Activated T-helper 1 cell treated with anti-CD3 and anti-CD28 coated beads, Interleukin-2, amount 50 U/mL, for 16 hours (primary cell): ENCODE measurements at places on chromosomes 13 and 19.
A peak's percentile ranks its signal among the peaks of the same experiment; 100 is the strongest.

DNA sequence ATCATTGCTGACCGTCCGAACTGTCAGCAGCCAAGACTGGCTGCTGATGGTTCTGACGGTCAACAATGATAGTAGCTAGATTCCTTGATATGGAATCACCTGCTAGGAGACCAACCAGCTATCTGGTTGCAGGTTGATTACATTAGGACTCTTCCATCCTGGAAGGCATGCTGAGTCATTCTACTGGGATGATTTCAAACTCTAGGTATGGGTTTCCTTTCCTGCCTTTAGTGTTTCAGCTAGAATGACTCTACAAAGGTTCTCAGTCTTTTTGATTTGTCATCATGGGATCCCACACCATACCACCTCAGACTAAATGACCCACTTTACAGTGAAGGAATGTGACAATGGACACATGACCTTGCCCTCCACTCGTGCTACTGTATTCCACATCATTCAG, 138.1 kb upstream of the KL start:
- no peak for DNase-seq

DNA sequence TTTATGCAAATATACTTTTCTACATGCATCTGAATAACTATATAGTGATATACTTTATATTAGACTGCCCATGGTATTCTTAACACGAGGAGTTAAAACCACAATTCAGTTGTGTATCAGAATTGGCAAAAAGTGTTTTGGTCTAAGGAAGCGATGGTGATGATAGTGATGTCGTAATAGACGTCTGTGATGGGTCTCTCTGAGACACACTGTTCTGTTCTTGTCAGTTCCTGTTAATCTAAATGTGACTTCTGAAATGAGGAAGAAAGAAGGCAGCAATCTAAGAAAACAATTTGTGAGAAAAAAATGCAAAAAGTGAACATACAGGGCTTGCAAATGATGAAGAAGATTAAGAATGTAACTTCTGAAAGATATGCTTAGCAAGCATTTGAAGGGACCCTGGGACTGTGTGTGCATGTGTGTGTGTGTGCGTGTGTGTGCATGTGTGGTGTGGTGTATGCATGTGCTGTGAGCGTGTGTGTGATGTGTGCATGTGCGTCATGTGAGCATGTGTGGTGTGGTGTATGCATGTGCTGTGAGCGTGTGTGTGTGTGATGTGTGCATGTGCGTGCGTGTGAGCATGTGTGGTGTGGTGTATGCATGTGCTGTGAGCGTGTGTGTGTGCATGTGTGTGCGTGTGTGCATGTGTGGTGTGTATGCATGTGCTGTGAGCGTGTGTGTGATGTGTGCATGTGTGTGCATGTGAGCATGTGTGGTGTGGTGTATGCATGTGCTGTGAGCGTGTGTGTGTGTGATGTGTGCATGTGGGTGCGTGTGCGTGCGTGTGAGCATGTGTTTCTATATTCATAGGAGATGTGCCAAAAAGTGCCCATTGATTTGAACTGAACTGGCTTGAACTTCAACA, 131.8 kb downstream of the IRS2 start:
- DNase-seq: no peak

GRCh38 chr13:100357764-100358163, 230.8 kb downstream of the GGACT start:
- DNase-seq: no peak

GRCh38 chr19:29187676-29188075, 25.3 kb downstream of the UQCRFS1 start:
- DNase-seq: no peak

DNA sequence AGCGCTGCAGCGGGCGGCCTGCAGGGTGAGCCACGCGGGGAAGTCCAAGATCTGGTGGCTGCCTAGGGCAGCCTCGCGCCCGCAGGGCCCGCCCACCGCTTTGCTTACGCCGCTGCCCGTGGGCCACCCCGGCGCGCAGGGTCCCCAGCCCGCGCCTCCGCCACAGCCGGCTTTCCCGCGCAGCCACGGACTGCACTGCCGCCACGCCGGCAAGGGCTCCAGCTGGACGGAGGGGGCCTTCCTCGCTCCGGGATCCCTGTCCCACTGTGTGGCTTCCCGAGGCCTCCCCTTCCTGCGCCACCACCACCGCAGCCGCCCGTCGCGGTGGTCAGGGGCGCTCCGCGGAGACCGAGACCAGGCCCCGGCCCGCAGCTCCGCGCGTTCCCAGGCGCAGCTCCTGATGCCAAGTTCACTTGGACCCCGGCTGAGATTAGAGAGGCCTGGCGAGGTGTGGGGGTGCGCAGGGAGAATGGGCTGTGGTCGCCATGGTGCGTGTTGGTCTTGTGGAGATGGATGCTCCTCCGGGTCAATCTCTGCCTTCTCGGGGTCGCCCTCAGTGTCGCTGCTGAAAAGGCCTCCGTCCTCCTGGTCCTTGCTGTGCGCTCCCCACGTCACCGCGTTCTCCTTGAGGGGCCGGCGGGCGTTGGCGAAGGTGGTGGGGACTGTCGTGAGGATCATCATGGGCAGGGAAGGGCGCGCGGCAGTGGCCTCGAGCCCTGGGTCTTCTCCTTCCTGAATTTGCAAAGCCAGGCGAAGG, 17.9 kb upstream of the RNF17 start:
- DNase-seq: no peak

DNA sequence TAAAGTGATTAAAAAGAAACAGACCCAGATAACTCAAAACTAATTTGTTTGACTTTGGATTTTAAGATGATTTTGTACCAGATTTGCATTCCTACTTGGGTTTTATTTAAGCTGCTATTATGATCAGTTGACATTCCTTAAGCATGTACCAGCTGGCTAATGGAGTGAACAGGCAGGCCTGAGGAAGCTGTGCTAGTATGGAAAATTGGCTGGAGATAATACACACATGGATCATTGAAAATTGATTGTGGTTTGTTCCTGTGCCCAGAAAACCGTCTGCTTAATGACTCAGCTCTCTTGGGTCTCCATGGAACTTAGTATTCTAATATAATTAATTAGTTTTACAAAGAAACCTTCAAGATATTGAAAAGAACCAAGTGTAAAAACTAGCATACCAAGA, 22.6 kb downstream of the POLR1D start:
- DNase-seq: no peak

DNA sequence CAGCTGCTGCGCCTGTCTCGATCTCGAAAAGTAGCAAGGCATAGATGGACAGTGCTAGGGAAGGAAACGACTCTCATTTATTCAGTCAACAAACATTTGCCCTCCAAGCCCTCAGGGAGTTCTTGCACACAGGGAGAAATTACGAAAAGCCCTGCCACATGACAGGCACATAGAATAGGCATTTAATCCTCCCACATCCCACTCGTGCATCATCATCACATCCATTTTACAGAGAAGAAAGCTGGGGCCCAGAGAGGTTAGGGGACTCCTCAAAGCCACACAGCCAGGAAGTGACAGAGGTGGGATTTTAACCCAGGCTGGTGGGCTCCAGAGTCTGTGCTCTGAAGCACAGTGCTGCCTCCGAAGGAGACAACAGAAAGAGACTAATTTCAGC, 11.6 kb downstream of the TMEM221 start:
- DNase-seq: no peak

GRCh38 chr19:40464059-40465024, 1.2 kb downstream of the BLVRB start:
- peak; percentile 50 for DNase-seq

DNA sequence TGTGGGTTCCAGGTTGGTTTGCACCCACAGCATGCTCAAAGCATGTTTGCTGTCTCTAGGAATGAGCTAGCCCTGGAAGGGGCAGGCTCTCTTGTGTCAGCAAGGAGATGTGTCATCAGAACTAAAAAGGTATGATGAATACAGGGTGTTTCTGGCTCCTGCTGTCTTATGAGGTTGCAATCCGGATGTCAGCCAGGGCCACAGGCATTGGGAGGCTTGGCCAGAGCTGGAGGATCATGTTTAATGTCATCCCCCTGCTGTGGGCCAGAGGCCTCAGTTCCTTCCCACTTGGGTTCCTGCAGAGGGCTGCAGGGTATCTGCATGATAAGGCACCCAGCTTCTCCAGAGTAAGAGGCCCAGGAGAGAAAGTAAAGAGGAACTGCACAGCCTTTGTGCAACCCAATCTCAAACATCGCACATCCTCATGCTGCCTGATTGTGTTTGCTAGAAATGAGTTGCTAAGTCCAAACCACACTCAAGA, 193.6 kb downstream of the COL4A1 start:
- DNase-seq: no peak

- no peak for DNase-seq
Measured at GRCh38 chr19:4130744-4131438, 7.0 kb upstream of the MAP2K2 start.

GRCh38 chr19:18408053-18408476, 10.6 kb upstream of the LRRC25 start:
- no peak for DNase-seq

- peak; percentile 77 for DNase-seq
Measured at GRCh38 chr13:112606109-112607001, 18.4 kb upstream of the TUBGCP3 start.

GRCh38 chr13:30023196-30023895, 172.9 kb upstream of the UBL3 start:
- no peak for DNase-seq

- no peak for DNase-seq
Measured at GRCh38 chr19:45097776-45098520, 5.0 kb downstream of the PPP1R37 start.

DNA sequence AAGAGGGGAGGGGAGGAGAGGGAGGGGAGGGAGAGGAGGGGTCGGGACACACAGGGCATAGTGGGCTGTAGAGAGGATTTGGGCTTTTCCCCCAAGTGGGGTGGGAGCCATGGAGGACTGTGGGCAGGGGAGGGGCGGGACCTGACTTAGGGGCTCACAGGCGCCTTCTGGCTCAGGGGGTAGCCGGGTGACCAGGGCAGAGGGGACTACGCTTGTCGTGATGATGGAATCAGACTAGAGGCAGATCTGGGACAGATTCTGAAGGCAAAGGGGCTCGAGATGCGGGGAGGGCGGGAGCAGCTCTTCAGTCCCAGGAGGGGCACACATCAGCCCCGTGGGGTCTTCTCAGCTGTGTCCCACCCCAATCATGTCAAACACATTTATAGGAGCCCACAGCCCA, 13.5 kb downstream of the NDUFA11 start:
- no peak for DNase-seq

GRCh38 chr13:75378301-75378700, 103.7 kb downstream of the TBC1D4 start:
- DNase-seq: no peak

DNA sequence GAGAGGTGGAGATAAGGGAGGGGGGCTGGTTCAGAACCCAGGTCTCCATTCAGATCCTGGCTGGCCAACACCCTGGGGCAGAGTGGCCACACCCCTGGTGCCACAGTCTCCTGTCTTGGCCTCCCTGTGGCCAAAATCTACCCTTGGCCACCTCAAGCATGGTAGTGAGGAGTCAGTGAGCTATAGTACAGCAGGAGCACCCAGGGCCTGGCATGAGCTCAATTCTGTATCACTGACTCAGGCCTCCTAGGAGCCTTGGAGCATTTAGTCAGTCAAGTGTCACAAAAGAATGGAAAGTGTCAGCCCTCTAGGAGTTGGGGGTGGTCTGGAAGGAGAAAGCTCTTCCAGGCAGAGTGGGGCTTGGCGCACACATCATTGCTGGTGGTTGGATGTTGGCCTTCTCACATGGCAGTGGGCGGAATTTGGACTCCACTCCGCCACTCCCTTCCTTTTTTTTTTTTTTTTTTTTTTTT, 6.6 kb upstream of the CD79A start:
- DNase-seq: no peak

DNA sequence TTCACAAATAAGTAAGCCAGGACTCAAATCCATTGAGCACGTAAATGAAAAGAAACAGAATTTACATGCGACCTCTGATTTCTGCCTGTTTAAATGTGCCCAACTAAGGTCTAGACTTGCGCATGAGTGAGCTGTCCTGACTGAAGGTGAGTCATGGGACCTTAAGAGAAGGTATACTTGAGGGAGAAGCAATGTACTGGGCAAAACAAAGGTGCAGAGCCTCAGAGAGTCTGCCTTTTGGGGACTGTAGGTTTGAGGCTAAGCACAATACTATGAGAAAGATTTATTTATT, 45.8 kb downstream of the UFM1 start:
- DNase-seq: no peak

DNA sequence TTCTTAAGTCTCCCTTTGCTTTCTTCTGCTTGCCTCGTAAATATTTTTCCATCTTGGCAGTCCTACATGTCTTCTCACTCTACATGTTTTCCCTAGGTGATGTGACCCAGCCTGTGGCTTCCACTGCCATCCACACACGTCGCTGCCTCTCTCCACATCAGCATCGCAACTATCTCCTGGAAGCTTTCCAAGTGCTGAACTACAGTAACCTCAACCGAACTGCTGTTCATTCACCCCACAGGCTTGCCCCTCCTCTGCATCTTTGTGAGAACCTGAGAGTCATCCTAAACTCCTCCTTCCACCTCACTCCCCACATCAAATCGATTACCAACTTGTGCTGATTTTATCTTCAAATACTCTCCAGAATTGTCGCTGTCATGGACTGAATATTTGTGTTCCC, 41.2 kb upstream of the USPL1 start:
- peak; percentile 15 for DNase-seq

GRCh38 chr13:112207129-112207528, 140.2 kb downstream of the SOX1 start:
- no peak for DNase-seq

DNA sequence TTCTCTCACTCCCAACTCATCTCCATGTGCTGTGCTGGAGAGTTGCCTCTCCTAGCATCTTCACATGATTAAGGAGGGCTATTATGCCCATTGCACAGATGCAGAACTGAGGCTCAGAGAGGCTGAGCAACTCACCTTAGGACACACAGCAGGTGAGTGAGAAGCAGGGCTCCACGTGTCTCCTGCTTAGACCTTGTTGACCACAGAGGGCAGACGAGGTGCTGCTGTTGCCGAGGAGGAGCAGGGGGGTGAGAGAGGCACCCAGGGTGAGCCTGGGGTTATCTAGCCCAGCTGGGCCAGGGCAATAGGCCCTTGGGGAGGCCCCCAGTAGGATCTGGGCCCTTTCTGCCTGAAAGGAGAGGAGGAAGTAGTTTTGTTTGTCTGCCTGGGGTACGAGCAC, 2.4 kb upstream of the HSH2D start:
- no peak for DNase-seq

GRCh38 chr19:50025794-50026549, at the start of gene ZNF473:
Gene ZNF473 (plus strand): TSS chr19:50026005. CDS start chr19:50031083, 5,078 bp downstream.
- DNase-seq: peak; percentile 85

DNA sequence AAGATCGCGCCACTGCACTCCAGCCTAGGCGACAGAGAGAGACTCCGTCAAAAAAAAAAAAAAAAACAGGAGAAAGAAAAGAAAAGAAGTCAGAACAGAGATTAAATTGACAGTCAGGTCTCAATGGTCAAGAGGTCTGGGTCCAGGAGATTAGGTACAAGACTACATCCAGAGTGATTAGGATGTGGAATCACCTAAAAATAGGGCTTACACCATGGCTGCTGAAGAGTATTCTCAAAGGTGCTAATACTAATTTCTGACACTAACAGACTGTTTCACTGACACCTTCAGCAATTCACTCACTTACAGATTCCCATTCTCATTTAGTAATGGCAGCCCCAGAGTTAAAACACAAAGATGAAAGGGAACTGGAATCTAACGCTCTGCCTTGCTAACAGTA, 91.7 kb downstream of the TBC1D4 start:
- no peak for DNase-seq
